ENCODE measurements at places on chromosomes 5 and 9. TPM values are rescaled to one million over a fixed set of nuclear protein-coding genes. Genes with fewer than 3 reads are reported as not detected.

CEL gene
- total RNA-seq: under 0.01 TPM

LCN10 gene
- not detected for total RNA-seq

SUSD3 gene
- 0.36 TPM for total RNA-seq

MED22 gene
- 14.5 TPM for total RNA-seq

DAB2 gene
- 277 TPM for total RNA-seq

HAVCR2 gene
- total RNA-seq: 0.72 TPM

OLFM1 gene
- total RNA-seq: under 0.01 TPM

TBC1D2 gene
- 114 TPM for total RNA-seq

PCDHGC3 gene
- total RNA-seq: 91.3 TPM

AGXT2 gene
- not detected for total RNA-seq

TUT7 gene
- 39.8 TPM for total RNA-seq

DNA sequence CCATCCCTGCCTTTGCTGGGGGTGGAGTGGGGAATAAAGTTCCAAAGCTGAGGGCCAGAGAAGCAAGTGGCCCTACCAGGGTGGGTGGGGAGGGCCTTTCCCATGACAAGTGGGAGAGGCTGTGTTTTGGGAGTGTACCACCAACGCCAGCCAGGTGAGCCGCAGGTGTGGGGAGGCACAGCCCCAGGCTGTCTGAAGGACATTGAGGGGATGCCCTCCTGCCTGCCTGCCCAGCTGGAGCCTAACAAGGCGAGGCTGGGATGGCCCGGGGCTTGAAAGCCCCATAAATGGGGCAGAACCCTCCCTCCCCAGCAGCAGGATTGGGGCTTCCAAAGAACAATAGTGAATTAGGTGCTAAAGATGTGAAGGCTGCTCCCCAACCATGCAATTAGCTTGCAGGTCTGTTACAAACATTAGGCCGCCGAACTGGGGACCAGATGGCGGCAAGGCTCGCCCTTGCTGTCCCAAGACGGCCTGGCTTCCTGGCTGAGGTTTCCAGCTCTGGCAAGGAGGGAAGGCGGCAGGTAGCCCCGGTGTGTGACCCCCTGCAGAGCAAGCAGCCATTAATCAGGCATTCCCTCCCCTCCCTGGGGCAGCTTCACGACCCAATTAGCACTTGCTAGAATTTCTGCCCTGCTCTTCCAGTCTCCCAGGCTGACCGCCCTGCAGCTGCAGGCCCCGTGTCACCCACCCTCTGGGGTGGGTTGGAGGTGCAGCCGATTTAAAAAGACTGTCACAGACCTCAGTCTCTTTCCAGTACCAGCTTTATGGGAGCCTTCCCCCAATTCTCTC is 42.9 kb downstream of the FGF18 start:
- H3K36me3 ChIP-seq: no peaks in the 10 kb centered on the region
- H3K4me3 ChIP-seq: no peak overlapping the region
- H3K27me3 ChIP-seq: peaks cover 7% of the 10 kb centered on the region
- H3K27ac ChIP-seq: no peak overlapping the region
- peak; percentile 80 for DNase-seq

DNA sequence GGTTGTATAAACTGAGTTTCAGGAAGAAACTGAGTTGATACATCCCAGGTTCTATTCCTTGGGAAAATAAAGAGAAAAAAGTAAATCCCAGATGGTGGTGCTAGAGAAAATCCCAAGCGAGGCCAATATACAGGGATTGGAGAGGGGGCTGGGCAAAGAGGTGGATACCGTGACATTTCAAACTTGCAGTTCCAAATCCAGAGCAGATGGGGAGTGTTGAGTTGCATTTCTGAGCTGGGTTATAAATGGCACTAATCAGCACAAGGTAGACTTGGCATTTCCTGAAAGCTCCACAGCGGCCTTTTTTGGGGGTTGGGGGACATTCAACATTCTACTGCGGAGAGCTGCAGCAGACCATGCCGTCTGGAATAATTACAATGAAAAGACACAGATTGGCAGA is 224.4 kb downstream of the NXNL2 start:
- H3K27ac ChIP-seq: no peak overlapping the region
- H3K27me3 ChIP-seq: no peaks in the 10 kb centered on the region
- no peak for DNase-seq
- H3K36me3 ChIP-seq: no peaks in the 10 kb centered on the region
- H3K4me1 ChIP-seq: peaks cover 8% of the 10 kb centered on the region
- H3K4me3 ChIP-seq: no peak overlapping the region

DNA sequence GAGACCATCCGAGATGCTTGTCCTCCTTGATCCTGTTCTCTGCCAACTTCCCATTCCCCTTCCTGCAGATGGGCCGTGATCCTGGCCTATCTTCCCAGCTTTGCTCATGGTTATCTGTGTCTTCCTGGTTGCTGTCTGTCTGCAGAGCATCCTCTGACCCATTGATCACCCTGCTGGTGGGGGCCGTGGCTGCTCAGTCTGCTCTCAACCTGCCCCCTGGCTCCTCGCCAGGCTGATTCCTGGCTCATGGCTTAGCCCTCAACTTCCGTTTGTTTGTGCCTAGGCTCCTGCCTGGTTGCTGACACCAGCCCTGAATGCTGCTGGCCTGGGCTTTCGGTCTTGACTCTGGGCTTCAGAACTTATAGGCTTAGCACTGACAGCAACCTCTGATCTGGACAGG is 67.1 kb upstream of the SMIM15 start:
- no peak overlapping the region for H3K4me3 ChIP-seq
- peaks cover 16% of the 10 kb centered on the region for H3K4me1 ChIP-seq
- H3K36me3 ChIP-seq: no peaks in the 10 kb centered on the region
- no peaks in the 10 kb centered on the region for H3K27me3 ChIP-seq
- H3K27ac ChIP-seq: no peak overlapping the region

DNA sequence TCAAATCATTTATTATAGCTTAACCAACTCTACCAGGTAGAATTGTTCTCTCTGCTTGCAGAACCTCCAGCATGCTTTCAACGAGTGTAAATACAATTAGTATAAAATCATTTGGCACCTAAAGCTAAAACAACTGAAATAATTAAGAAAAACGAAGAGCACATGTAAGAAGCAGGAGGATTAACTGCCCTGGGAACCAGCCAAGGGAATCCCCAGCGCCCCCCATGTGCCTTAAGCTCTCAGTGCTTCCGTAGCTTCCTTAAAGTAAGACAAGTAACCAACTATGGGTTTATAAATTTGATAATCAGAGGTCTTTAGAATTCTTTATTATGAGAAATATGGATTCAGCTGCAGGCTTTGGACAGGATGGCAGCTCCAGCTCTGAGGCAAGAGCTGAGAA is 402.4 kb downstream of the RAB3C start:
- H3K27me3 ChIP-seq: no peaks in the 10 kb centered on the region
- no peaks in the 10 kb centered on the region for H3K4me1 ChIP-seq

GRCh38 chr9:20292002-20292401 is 330.3 kb downstream of the MLLT3 start:
- H3K27ac ChIP-seq: no peak overlapping the region
- H3K4me3 ChIP-seq: no peak overlapping the region
- no peak for DNase-seq

- H3K4me3 ChIP-seq: no peak overlapping the region
- H3K36me3 ChIP-seq: peaks cover 7% of the 10 kb centered on the region
- no peak for DNase-seq
These were observed 13.5 kb downstream of the ASS1 start for GRCh38 chr9:130458027-130458803.

GRCh38 chr5:108650997-108651396 is 96.7 kb upstream of the FER start:
- H3K27ac ChIP-seq: no peak overlapping the region
- peak; percentile 61 for DNase-seq
- H3K27me3 ChIP-seq: no peaks in the 10 kb centered on the region
- H3K36me3 ChIP-seq: no peaks in the 10 kb centered on the region

DNA sequence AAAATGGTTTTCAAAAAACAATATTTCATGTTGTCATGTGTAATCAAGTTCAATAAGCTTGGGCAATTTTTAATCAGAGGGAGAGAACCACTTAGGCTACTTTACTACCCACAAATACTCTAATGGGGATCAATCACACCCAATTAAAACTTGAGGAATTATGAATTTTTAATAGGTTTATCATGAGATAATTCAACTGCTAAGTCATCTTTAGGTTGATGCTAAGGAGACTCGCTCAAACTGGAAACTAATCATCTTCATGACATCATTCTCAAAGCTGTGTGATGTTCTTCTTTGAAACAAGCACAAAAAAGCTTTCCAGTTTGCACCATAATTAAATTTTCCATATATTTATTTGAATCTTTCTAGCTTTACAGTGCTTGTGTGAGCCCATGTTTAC is 867.5 kb downstream of the MAT2B start:
- H3K36me3 ChIP-seq: no peaks in the 10 kb centered on the region
- no peak overlapping the region for H3K27ac ChIP-seq
- H3K4me1 ChIP-seq: no peaks in the 10 kb centered on the region
- no peaks in the 10 kb centered on the region for H3K27me3 ChIP-seq
- no peak overlapping the region for H3K4me3 ChIP-seq
- no peak for DNase-seq

- no peak for DNase-seq
- no peak overlapping the region for H3K4me3 ChIP-seq
- no peaks in the 10 kb centered on the region for H3K36me3 ChIP-seq
- H3K27ac ChIP-seq: no peak overlapping the region
These were observed 37.2 kb downstream of the GOLM1 start for GRCh38 chr9:86061972-86062739.

GRCh38 chr5:113897748-113898147 is 384.3 kb downstream of the YTHDC2 start:
- H3K27ac ChIP-seq: no peak overlapping the region
- no peaks in the 10 kb centered on the region for H3K4me1 ChIP-seq
- no peak for DNase-seq
- H3K27me3 ChIP-seq: no peaks in the 10 kb centered on the region
- no peaks in the 10 kb centered on the region for H3K36me3 ChIP-seq

- no peak overlapping the region for H3K27ac ChIP-seq
- no peaks in the 10 kb centered on the region for H3K36me3 ChIP-seq
- no peak for DNase-seq
- peaks cover 14% of the 10 kb centered on the region for H3K4me1 ChIP-seq
- no peaks in the 10 kb centered on the region for H3K27me3 ChIP-seq
These were observed 60.8 kb upstream of the TMC1 start for GRCh38 chr9:72460342-72461312.

DNA sequence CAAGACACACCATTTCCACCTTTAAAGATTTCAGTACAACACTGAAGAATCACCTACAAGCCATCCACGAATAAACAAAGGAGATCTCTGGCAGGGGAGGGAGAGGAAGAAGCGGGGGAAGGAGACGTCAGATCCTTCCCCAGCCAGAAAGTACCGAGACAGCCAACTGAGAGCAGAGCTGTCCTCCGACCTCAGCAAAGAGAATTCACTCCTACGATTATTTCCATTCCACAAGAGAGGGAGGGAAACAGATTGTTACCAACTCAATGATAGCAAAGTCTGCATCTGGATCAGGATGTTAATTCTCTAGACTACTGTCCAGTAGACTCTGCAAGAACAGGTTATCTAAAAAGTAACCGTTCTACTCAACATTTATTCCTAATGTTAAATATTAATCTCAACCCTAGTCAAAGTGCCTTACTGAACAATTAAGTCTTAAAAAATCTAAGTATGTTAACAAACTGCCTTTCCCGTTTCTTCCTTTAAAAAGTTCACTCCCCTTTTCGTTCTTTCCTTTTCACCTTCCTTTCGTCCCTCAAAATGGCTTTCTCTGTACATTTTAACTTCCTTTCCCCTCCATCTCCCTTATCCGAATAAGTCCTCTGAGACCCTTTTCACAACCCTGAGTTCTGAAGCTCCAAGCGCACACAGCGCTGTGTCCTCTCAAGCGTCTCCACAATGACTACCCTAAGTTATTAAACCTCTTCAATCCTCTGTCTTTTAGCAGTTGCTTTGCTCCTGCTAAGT is 1.4 kb downstream of the CHD1 start:
- peaks cover 18% of the 10 kb centered on the region for H3K4me1 ChIP-seq
- DNase-seq: peak; percentile 73
- H3K36me3 ChIP-seq: peaks cover 32% of the 10 kb centered on the region
- H3K27me3 ChIP-seq: no peaks in the 10 kb centered on the region
- peak overlapping the region; percentile 94 for H3K4me3 ChIP-seq

DNA sequence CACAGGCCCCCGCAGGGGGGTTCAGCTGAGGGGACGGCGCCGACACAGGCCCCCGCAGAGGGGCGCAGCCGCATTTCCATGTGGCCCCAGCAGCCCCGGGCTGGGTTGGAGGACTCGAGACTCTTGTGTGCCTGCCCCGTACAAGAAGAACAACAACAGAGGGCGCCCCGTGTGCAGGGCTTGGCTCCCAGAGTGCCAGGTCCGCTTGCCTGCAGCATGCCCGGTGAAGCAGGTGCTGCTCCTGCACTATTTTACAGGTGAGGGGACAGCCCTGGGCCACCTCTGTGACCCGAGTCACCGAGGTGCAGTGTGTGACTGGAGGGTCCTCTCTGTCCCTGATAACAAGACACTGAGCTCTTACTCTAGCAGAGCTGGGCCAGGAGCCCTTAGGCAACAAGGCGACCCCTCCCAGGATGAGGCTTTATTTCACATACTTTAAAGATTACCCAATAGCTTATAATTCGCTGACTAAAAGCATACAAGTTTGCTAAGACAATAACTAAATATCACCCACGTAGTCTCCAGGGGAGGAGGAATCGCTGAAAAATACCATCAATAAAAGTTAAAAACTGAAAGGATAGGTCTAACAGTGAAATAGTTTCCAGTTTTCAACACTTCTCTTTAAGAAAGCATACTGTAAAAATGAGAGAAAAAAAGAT is 41.7 kb upstream of the SLC9A3 start:
- peaks cover 33% of the 10 kb centered on the region for H3K27me3 ChIP-seq
- no peaks in the 10 kb centered on the region for H3K36me3 ChIP-seq
- peaks cover 8% of the 10 kb centered on the region for H3K4me1 ChIP-seq
- peak; percentile 93 for DNase-seq

- no peaks in the 10 kb centered on the region for H3K4me1 ChIP-seq
- no peak overlapping the region for H3K27ac ChIP-seq
- H3K4me3 ChIP-seq: no peak overlapping the region
- DNase-seq: no peak
These were observed 53.3 kb downstream of the SEMA6A start for GRCh38 chr5:116521173-116521872.

- no peak for DNase-seq
- no peak overlapping the region for H3K27ac ChIP-seq
- no peaks in the 10 kb centered on the region for H3K36me3 ChIP-seq
- no peak overlapping the region for H3K4me3 ChIP-seq
These were observed 4.3 kb upstream of the RIC1 start for GRCh38 chr9:5624655-5625054.

DNA sequence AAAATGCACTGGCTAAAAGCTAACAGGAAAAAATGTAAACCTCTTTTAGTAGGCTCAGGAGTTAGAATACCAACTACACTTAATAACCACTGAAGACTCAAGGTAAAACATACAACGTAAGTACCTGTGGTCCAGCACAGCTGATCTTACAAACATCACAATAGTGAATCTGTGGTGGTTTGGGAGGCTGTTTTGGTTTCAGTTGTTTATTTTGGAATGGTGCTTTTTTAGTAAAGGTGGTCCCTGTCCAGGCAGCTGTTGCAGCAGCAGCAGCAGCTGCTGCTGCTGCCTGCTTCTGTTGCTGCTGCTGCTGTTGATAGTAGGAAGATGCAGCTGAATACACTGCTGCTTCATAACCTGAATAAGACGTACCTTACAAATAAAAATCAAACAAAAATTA is 37.9 kb downstream of the ZFR start:
- no peaks in the 10 kb centered on the region for H3K4me1 ChIP-seq
- peaks cover 78% of the 10 kb centered on the region for H3K36me3 ChIP-seq
- no peak overlapping the region for H3K4me3 ChIP-seq
- DNase-seq: no peak
- no peak overlapping the region for H3K27ac ChIP-seq

GRCh38 chr5:17090839-17091238 is 126.6 kb upstream of the BASP1 start:
- peaks cover 9% of the 10 kb centered on the region for H3K4me1 ChIP-seq
- H3K27ac ChIP-seq: no peak overlapping the region
- no peaks in the 10 kb centered on the region for H3K36me3 ChIP-seq

- H3K27me3 ChIP-seq: no peaks in the 10 kb centered on the region
- H3K4me1 ChIP-seq: no peaks in the 10 kb centered on the region
- H3K27ac ChIP-seq: no peak overlapping the region
- H3K36me3 ChIP-seq: no peaks in the 10 kb centered on the region
- DNase-seq: no peak
These were observed 167.8 kb downstream of the GABRB2 start for GRCh38 chr5:161378701-161379100.

All from osteoblast (primary cell).